ENCODE measurements at places on chromosomes 6 and 20.

DNA sequence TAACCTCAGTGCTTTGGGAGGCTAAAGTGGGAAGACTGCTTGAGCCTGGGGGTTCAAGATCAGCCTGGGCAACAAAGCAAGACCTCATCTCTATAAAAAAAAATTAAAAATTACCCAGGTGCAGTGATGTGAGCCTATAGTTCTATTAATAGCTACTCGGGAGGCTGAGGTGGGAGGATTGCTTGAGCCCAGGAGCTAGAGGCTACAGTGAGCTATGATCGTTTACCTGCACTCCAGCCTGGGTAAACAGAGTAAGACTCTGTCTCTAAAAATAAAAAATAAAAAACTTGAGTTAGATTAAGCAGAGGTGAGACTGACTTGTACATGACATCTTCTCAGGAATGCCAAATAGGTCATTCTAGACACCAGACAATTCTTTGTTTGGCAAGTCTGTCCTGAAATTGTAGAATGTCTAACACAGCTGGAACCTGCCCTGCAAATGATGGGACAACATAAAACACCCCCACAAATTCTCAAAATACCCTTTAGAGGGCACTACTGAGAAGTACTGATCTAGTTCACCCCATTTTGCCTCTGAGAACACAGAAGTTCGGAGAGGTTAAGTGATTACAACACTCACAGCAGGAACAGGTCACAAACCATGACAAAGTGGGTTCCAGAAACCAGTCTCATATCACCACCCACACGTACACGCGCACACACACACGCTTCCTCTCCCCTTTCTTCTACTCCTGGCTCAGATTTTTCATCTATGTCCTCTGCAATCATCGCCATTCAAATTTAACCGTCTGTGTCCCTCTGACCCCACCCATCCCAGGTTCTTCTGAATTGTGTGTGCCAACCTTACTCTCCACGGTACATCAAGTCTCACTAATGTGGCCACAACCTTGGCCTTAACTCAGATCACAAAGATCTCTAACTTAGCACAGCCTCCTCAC is 38.3 kb downstream of the ARHGAP18 start:
- peak; percentile 60 for DNase-seq

DNA sequence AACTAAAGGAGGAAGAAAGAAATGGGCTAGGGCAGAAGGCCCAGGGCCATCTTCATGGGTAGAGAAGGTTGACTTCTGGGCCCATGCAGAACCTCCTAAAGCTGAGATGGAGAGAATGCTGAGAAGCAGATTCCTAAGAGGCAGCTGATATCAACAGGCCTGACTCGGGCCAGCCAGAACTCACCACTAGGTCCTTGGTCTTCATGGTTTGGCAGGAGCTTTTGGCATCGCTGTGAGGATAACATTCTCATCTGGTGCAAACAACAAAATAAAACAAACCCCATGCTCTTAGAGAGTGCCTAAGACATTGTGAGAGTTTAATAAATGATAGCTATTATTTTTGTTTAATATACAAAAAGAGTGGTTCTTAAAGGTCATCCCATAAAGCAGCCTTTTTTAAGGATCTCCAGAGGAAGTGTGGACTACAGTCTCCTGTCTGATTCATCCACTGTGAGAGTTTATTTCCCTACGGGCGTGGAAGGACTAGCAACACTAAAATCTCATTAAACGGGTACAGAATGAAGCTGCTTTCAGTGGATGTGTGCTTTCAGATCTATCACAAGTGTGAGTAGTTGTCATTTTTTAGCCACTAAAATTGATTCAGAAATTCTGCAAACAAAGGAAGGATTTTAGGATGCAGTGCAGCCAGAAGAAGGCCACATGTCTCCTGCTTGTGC is 160.0 kb downstream of the PLCB4 start:
- DNase-seq: no peak

GRCh38 chr6:44035621-44036020 is 91.6 kb downstream of the MRPL14 start:
- DNase-seq: no peak

DNA sequence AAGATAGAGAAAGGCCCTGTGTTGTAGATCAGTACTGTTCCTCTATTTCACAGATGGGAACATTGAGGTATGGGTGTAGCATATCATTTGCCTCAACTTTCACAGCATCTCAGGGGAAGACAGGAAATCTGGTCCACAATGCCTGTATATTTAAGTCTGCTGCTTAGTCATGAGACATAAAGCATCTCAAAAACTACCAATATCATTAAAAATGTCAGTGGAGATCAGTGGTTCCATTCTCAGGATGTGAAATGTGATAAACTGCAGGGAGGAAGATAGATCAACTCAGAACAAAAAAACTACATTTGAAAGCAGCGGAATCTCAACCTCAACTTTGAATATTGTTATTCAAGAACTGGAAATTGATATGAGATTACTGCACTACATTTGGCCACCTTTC is 192.9 kb upstream of the PREP start:
- DNase-seq: no peak

DNA sequence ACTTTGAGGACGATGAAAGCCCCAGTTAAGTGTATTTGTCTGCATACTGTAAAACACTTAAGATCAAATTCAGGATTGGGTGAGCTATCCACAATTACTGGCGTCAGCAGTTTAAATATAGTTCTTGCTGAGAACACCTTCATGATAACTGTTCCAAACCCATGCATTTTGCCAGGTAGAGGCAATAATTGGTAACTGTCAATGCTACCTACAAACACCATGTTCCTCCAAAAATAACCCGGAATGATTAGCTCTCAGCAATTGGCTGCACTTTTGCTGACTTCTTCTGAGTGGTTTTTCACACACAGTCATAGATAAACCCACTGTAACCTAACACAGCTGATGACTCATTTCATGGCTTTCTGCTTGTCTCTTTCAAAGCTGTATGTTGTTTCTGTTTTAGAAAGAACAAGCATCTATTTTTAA is 1358.6 kb upstream of the GJE1 start:
- DNase-seq: no peak

GRCh38 chr20:34262488-34263288 is 21.5 kb downstream of the ASIP start:
- no peak for DNase-seq

GRCh38 chr20:3224681-3225421 is 14.1 kb downstream of the SLC4A11 start:
- no peak for DNase-seq

DNA sequence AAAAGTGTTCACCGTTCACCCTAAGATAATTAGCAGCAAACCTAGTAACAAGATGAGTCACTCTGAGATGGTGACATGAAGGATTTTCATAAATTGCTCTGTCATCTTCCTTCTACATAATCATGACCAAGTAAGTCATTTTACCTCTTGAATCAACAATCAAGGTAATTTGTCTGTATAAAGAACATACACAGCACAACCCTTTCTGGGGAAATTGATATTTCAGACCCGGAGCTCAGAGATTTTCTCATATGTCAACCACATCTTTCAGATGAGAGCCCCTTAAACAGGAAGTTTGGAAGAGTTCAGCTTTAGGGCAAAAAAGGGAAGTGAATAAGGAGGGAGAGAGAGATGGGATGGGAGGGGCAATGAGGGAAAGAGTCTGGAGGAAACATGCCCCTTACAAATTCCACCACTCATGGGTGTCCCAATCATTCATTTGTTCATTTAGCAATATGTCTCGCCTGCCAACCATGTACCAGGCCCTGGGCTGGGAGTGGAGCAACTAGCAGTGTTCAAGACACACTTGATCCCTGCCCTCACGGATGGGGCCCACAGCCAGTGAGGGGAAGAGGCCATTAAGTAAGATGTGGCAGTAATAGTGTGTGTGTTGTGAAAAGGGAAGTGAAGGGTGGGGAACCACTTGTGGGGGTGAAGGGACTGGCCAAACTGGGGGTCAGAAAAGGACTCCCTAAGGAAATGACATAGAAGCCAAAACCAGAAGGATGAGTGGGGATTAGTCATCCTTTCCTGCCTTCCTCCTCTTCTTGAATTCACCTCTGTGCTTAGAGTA is 190.9 kb downstream of the MAFB start:
- no peak for DNase-seq

DNA sequence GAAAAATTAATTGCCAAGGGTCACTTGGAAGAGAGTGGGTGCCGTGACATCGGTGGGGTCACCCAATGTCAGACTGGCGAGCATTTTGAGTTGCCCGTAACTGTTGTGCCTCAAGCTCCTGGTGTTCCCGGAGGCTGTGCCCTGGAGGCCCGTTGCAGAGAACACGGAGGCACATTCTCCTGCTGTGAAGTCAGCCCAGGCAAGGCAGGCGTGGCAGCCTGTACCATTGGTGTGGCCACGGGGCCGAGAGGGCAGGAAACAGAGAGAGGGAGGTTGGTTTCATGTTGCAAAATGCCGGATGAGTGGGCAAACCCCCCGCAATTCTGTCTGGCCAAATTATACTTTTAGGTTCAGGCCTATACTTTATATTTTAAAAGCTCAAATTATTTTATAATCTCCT is 81.2 kb downstream of the THBS2 start:
- no peak for DNase-seq

GRCh38 chr20:44840826-44841225 is 30.5 kb upstream of the RIMS4 start:
- DNase-seq: no peak

DNA sequence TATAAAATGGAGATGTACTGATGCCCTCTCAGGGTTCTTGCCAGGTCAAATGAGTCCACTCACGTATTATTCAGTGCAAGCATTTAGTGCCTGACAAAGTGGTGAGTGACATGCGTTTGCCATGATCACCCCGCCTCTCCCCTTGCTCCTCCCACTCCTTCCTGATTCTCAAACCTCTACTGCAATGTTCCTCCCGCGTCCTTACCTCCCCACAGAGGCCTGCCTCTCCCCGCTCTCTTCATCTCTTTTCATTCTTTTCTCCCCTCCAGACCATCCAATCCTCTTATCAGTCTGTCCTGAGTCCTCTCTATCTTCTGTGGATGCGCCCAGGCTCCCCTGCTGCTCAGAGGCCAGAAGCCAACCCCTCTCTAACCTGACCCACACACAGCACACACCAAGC is 40.7 kb downstream of the KCNK5 start:
- DNase-seq: no peak

- no peak for DNase-seq
Measured at GRCh38 chr6:79084693-79085092, 6.6 kb upstream of the PHIP start.

GRCh38 chr6:13624871-13625288 is 9.7 kb downstream of the NOL7 start:
- DNase-seq: no peak

DNA sequence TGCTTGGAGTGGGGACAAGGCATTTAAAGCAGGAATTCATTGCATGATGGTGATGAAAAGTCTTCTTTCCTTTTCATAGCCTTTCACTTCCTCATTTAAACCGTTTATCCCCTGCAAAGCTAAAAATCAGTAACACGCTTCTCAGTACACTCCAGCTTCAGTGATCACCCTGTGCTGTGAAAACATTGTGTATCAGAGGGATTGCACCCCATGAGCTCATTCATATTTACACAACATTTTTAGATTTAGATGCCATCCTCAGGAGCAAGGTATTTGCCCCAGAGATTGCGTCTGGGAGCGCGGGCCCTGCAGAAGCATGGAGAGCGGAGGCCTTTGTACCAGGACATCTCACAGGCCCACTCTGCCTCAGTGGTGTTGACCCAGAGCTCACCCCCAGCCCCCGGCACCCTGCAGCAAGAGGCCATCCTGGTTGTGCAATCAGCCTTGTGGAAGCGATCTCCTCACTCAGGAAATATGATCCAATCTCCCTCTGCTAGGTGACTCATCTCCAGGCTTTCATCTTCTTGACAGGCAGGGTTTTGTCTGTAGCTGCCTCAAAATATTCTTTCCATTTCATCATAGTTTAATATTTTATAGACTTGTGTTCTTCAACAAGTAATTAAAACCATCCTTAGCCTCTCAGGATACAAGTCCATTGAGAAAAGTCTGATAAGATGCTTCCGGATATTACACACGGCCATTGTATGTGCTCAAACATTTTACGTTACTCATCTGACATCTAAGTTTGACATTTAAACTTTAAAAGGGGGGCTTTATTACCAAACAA is 38.9 kb upstream of the THBS2 start:
- DNase-seq: no peak

DNA sequence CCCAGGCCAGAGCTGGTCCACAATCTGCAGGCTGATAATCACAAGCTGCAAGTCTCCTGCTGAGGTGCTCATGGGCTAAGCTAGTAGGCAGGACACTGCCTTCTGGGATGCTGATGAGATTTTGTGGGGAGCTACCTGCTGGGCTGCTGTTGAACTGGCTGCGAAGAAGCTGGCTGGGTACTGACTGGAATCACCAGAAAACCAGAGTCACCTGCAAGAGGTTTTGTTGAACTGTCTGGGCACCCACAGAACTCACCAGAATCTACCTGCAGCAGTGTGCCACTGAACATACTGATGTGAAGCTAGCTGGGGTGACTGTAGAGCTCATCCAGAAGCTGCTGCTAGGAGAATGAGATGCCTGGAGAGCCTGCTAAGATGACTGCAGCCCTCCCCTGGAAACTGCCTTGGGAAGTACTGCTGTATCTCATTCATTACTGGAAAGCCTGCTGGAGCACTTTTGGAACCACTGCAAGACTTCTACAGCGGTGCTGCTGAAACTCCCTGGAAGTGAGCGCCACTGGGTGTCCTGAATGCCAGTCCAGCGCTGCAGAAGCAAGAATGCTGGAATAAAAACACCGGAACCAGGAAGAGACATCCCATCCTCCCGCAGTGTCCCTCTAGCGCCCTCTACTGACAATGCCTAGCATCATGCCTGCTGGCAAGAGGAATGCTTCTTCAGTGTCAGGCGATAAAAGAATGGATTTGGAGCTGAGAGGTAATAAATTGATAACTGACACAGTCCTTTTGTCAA is 64.9 kb upstream of the ARHGAP18 start:
- DNase-seq: no peak

GRCh38 chr6:35486005-35486925 is 10.6 kb downstream of the TEAD3 start:
- no peak for DNase-seq

GRCh38 chr6:114892211-114892610 is 549.4 kb upstream of the HS3ST5 start:
- DNase-seq: no peak

- DNase-seq: no peak
Measured at GRCh38 chr20:42974347-42974746, 215.4 kb downstream of the PTPRT start.
